ENCODE measurements at places on chromosomes 4 and X.

- DNase-seq = no peak
These were observed 76.5 kb downstream of the MED28 start for GRCh38 chr4:17690898-17691297.

- DNase-seq = no peak
These were observed 219.0 kb upstream of the CPEB2 start for GRCh38 chr4:14783011-14783877.

GRCh38 chr4:53854991-53855568 lies 209.3 kb downstream of the CHIC2 start:
- no peak for DNase-seq

- DNase-seq = no peak
These were observed 65.2 kb upstream of the FAM47B start for GRCh38 chrX:34877436-34877835.

GRCh38 chr4:185793716-185794115 lies 18.3 kb downstream of the SORBS2 start:
- DNase-seq = no peak

DNA sequence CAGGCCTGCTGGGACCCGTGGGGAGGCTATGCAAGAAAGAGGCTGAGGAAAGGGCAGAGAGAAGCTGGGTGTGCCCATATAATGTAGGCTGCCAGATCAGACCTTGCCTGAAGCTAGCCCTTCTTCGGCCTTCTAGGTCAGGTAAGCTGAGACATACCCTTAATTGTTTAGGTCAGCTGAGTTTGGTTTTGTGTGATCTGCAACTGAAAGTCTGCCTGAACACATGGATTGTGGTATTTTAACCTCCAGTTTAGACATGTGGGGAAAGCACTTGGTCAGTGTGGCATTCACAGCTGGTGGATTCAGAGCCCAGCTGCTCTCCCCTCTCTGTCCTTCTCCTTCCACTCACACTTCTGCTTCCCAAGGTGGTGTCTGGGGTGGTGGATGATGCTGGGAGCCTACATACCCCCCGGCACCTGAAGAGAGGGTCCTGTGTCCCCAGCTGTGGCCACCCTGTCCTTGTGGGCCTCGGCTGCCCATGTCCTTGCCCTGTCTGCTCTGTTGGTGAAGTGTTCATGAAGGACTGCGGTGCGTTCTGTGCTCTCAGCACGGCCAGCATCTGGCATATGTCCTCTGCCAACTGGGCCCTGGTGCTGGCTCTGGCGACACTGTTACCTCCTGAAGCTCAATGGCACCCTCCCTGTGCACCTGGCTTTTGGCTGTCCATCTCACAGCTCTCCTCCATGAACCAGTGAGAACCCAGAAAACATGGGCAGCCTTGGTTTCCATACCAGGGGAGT lies 82.1 kb downstream of the NAT8L start:
- DNase-seq = no peak

DNA sequence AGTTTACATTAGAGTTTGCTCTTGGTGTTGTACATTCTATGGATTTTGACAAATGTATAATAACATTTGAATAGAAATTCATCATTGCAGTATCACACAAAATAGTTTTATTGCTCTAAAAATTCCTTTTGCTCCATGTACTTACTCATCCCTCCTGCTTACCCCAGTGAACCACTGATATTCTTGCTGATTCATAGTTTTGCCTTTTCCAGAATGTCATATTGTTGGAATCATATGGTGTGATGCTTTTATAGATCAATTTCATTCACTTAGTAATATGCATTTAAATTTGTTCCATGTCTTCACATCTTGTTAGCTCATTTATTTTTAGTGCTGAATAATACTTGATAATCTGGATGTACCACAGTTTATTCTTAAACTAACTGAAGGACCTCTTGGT lies 1593.2 kb downstream of the C4orf33 start:
- DNase-seq = no peak

GRCh38 chr4:118981171-118981838 lies 92.7 kb downstream of the SYNPO2 start:
- DNase-seq = no peak

GRCh38 chrX:118114971-118115370 lies 1.6 kb downstream of the KLHL13 start:
- no peak for DNase-seq

DNA sequence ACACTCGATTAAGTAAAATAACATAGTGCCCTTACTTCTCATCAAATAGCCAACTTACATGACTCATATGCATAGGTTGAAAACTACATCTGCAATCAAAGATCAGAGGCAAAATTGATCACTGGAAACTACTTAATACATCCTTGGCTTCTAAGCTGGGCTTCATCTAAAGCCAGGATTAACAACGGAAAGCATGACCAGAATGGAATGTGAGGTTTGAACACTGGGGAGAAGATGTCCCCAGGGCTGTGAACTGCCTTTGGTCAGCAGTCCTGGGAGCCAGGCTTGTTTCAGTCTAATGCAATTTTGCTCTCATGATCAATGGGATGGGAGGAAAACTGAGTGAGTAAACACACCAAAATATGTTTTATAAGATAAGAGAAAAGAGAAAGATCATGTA lies 192.5 kb upstream of the TTC29 start:
- DNase-seq = no peak

- DNase-seq = no peak
These were observed 89.4 kb upstream of the AFAP1 start for GRCh38 chr4:8028884-8029568.

- DNase-seq = no peak
These were observed 11.4 kb upstream of the UBA1 start for GRCh38 chrX:47182106-47182700.

GRCh38 chrX:68672581-68673318 lies 25.3 kb downstream of the STARD8 start:
- DNase-seq = no peak

DNA sequence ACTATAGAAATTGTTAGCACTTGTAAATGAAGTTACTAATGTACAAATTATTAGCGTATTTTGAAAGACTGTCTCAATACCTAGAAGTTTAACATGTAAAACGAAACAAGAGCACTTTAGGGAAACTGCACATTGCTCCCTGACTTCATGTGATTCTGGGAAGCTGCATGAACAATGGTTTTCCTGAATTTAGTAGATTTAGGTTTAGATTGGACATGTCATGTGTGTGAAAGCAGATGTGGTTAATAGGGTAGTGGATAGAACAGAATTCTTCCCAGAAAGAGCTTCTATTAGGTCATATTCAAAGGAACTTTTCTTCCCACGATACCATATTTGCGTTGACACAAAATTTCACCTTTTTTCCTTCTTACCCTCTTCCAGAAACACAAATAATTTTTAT lies 14.9 kb upstream of the CXCL8 start:
- DNase-seq = no peak

- DNase-seq = no peak
These were observed 40.2 kb upstream of the HGFAC start for GRCh38 chr4:3401436-3402171.

DNA sequence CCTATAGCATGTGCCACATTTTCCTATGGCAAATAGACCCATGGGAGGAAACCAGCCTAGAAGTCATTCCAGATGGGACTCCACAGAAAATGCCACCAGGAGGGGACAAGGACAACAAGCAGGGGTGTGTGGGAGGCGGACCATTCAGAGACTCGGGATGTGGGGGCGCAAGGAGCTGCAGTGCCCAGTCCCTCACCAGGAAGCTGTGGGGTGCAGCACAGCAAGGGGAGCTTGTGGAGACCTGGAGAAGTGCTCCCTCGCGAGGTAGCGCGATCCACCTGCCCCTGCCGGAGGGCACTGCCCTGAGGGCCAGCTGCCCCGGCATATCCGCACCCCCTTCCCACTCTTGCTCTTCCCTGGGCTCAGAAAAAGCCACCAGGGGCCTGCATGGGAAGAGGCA lies 45.5 kb upstream of the C4orf50 start:
- DNase-seq = no peak

GRCh38 chrX:133561251-133561650 lies 146.0 kb upstream of the GPC4 start:
- DNase-seq = no peak

DNA sequence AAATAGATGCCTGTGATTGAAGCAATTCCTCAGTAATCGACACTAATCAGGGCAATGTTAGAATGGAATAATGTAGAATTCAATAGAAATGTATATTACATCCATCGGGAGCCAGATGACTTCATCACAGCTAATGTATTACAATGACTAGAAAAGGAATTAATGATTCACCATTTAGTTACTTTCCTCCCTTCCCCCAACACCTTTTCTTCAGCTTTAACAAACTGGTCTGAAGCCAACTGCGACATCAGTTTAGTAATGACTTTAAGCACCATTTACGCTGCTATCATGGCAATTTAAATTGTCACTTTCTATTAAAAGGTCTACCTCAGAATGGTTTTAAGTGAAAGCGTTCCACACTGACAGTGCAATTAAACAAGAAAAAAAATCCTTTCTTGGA lies 45.1 kb downstream of the SUPT20HL2 start:
- DNase-seq = no peak

All from left renal cortex interstitium (tissue), 4 donors.